Activated effector memory CD4-positive, alpha-beta T cell treated with Interleukin-2 at 50 U/mL for 16 hours (primary cell): ENCODE measurements at places on chromosomes 5 and 9.

DNA sequence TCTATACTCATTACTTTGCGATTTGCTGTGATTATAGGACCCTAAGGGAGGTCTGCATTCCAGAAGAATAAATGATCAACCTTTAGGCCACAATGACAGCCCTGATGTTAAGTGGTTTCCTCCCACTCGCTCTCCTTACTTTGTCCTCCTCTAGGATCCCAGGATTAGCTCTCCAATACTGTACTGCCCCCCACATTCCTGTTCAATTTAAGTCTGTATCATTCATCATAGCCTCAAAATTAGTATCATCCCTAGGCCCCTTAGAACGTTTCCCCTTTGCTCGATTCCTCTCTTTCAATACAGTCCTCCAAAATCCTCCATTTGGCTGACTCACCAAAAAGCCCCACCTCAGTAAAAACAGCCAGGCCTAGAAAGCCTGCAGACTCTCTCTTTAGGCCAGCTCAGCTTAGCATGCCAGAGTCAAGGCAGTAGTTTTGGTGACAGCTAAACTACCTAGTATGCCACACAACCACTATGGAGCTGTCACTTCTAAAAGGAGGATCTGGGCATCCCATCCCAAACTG lies 24.4 kb downstream of the RNF145 start:
- DNase-seq: no peak

DNA sequence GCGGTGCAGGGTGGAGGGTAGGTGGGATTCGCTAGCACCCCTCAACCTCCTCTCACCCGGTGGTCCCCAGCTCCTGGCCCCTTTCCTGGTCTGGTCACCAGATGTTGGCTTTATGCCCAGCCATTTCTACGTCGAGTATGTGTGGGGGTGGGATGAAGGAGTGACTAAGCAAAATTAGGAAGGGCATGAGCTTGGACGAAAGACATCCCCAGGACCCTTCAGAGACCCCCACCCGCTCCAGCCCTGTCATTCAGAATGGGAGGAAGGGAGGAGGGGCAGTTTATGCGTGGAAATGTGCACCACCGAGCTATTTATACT lies 742 bp downstream of the BHMT2 start:
- no peak for DNase-seq

DNA sequence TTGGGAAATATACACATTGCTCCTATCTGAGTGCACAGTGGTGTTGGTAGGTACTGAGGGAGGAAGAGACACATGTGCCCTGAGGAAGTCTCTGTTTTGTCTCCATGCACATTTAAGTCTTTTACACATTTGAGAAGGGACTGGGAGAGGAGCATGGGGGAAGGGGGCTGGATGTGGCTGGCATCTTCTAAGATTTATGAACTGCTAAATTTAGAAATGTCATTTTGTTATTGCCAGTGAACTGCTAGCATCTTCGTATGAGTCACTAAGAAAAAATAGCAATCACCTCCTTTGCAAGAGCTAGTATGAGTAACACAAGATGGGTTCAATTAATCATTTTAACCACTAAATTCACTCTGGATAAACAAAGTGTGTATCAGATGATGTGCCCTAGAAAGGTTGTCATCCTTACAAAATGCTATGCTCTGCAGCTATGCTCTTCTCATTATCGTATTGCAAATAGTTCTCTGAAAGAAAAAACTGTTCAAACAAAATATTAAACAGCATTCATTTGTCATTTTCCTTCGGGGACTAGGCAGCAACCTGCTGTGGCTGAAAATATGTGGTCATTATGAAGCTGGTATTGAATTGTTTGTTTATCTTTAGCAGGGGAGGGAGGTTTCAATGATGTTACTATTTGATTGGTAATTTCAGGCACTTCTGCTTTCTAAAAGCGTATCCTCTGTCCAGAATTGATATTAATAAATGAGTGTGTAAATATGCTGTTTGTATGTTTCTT lies 236.5 kb downstream of the DMRTA1 start:
- no peak for DNase-seq

GRCh38 chr5:124702525-124702924 lies 43.9 kb downstream of the ZNF608 start:
- DNase-seq: no peak

GRCh38 chr5:178114325-178115135 lies 1.2 kb downstream of the N4BP3 start:
- DNase-seq: peak; percentile 42

- DNase-seq: no peak
Measured at GRCh38 chr9:71747576-71747975, 20.7 kb downstream of the CEMIP2 start.

GRCh38 chr9:129154866-129155477 lies 23.1 kb downstream of the IER5L start:
- DNase-seq: no peak

DNA sequence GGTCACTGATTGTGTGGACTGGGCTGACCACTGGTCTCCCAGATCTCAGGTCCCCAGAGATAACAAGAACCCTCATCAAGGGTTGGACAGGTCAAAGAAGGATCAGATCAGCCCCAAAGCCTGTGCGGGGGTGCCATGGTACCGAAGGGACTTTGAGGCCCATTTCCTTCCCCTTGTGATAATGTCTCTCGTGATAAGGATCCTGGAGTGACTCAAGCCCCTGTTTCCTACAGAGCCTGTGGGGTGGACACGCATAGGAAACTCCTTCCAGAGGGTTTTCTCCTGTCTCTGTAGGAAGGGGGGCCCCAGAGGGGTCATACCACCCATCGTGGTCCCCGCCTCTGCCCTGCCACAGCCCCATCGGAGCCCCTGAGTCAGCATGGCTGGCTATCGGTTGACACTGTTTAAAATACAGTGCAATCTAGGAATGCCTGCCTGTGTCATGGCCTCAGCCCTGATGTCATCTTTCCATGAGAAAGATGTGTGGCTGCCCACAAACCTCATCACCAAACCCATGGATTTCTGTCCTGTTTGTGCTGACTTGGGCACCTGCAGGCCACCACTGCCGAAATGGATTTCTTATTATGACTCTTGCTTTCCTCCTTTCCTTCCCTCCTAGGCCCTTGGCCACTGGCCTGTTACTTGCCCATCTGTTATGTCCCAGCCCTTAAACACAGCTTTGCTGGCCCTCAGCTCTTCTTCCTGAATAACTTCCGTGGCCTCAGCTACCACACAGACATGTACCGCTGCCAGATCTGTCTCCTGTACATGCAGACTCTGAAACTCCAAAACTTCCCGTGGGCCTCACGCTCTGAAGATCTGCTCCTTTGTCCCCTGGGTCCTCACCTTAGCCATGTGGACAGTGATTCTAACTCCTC lies 2.9 kb upstream of the CSF2 start:
- DNase-seq: no peak

GRCh38 chr9:79287708-79288290 lies 284.0 kb upstream of the TLE4 start:
- DNase-seq: no peak

DNA sequence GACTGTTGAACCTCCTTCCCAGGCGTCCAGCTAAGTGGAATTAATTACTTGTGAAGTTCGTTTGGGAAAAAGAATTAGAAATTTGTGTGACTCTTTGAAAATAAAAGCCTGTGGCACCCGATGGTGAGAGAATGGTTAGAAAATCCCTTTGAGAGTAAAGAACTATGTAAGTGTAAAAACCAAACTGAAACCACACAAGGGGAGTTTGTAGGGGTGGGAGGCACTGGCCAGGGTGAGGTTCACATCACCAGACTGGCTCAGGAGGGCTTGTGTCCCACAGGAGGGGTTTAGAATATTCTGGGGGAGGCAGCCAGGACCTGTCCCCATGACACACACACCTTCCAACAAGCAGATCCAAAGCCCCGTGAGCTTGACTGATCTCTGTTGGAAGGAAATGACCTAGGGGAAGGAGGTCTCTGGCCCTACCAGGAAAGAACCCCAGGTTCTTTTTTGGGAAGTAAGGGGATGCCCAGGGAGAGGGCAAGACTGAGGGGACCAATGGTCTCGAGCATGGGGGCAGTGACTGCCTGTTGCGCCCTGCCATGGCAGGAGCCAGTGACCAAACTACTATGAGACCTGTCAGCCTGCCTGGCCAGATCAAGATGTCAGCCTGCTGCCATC lies 4.3 kb downstream of the SPATA24 start:
- no peak for DNase-seq

DNA sequence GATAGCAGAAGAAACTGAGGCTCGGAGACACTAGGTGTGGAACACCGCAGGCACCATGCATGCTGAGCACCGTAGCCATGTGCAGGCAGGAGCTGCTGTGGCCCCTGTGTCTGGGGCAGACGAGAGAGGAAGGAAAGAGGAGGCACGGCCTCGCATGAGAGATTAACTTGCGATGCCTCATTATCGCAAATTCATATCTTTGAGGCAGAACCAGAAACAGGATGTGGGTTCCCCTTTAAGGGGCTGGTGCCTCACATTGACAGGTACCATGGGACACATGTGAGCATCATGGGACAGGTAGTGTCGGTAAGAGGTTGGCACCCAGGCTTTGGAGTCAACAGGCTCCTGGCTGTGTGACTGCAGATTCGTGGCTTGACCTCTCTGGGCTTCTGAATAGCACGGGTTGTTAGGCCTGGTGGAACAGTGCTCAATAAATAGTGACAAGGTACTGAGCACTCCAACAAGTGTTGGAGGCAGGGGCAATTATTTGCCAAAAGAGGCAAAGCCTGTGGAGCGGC lies 40.8 kb downstream of the NAIF1 start:
- DNase-seq: peak; percentile 80

GRCh38 chr5:78813286-78813685 lies 164.7 kb upstream of the LHFPL2 start:
- no peak for DNase-seq

DNA sequence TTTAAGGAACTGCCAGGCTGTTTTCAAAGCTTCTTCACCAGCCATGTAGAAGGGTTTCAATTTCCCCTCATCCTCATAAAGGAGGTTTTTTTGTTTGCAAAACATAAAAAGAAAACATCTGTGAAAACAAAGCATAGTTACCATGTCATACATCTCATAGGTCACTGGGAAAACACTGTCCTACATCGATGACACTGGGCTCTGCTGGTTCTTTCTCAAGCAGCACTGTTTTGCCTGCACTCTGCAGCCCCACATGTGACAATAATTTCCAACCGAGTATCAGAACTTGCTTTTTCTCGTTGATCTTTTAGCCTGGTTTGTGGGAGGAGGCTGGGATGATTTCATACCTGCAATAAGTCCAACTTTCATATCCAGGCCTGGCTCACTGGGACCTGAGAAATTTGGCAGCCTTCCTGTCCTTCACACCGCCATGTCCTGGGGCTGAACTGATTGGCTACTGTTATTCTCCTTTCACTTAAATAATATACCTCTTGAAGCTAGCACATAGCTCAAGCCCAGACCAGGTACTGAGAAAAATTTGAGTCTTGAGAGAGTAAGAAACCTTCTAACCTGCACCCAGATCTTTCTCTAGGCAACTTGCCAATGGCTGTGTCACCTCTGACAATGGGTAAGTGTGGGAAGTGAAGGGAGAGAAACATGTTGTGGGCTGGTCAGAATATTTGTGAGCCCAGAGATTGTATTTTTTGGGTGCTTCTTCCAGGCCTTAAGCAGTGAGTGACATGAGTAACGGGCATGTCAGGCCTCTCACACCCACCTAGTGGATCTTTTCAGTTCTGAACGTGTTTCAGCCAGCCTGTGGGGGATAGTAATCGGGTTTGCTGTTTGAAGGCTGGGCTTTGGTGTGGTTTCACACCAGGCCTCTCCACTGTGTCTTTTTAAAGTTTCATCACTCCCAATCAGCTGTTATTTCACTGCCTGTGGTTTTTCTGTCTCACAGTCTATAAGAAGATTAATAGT lies 502.8 kb downstream of the NTRK2 start:
- DNase-seq: no peak

GRCh38 chr9:112872019-112872418 lies 18.7 kb downstream of the SLC46A2 start:
- no peak for DNase-seq

DNA sequence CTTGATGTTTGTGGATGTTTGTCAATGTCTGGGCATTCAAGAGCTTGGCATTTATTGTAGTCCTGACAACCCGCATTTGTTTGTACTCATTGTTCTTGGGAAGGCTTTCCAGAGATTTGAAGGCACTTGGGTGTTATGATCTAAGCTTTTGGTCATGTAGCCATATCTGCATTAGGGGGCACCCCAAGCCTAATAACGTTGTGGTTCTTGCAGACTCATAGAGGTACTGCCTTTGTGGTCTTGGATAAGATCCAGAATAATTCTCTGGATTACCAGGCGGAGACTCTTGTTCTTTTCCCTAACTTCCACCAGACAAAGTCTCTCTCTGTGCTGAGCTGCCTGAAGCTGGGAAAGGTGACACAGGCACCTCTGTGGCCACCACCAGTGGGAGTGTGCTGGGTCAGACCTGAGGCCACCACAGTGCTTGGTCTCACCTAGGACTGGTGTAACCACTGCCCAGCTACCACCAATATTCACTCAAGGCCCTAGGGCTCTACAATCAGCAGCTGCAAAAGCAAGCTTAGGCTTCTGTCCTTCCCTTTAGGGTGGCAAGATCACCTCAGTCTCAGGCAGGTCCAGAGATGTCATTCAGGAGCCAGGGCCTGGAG lies 144.4 kb upstream of the TAS2R1 start:
- DNase-seq: no peak

DNA sequence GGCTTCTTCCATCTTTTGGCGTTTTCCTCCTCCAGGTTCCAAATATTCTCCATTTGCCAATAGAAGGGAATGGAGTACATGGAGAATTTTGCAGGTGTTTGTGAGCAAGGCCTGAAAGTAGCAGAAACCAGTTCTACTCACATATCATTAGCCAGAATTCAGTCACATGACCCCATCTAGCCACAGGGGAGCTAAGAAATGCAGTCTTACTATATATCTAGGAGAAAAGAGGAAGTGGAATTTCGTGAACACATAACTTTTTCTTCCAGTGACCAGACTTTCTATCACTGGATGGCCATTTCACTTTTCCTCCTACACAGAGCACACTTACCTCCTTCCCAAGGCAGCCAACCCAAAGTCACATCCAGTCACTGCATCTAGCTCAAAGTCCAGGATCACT lies 55.1 kb downstream of the LOX start:
- DNase-seq: no peak

DNA sequence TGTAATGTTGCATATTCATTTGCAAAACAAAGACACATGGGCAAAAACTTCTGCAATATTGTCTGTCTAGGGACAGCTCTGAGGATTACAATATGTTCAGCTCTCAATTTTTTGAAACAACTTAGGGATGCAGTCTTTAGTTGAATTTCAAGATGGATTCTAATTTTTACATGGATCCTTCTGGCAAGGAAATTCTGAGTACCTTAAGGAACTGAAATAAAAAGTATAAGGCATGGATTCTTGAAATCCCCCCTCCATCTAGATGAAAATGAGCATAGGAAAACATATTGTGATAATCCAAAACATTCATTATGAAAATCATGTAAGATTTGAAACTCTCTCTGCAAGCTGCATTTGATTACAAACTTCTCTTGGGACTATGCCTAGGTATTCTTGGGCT lies 568.6 kb downstream of the CETN3 start:
- no peak for DNase-seq
